ENCODE measurements at places on chromosomes 3 and 15. TPM values are rescaled to one million over a fixed set of nuclear protein-coding genes. Genes with fewer than 3 reads are reported as not detected.

DNA sequence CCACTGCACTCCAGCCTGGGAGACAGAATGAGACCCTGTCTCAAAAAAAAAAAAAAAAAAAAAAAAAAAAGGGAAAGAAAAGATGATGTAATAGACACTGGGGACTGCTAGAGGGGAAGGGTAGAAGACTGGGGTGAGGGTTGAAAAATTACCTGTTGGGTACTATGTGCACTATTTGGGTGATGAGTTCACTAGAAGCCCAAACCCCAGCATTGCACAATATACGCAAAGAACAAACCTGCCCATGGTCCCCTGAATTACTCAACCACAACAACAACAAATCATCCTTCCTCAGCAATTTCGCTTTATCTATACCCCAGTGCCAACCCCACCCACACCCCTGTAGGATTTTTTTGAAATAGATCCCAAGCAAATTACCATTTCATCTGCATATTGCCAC, 13.5 kb downstream of the NIPA1 start:
- no peak for DNase-seq

GRCh38 chr3:185279587-185280138, 25.8 kb upstream of the EHHADH start:
- DNase-seq, result no peak

Gene AMIGO3
- total RNA-seq, result not detected

- DNase-seq, result no peak
Observed at GRCh38 chr3:185176750-185177359, 24.0 kb upstream of the C3orf70 start.

Gene NEK10
- 1.5 TPM for total RNA-seq

GRCh38 chr15:101172501-101173071, 79.3 kb downstream of the CHSY1 start:
- DNase-seq, result peak; percentile 64

Gene CISH
- total RNA-seq, result 12.5 TPM

Gene GOLGA8R
- 3.4 TPM for total RNA-seq

Gene SLCO3A1
- total RNA-seq, result 26.6 TPM

DNA sequence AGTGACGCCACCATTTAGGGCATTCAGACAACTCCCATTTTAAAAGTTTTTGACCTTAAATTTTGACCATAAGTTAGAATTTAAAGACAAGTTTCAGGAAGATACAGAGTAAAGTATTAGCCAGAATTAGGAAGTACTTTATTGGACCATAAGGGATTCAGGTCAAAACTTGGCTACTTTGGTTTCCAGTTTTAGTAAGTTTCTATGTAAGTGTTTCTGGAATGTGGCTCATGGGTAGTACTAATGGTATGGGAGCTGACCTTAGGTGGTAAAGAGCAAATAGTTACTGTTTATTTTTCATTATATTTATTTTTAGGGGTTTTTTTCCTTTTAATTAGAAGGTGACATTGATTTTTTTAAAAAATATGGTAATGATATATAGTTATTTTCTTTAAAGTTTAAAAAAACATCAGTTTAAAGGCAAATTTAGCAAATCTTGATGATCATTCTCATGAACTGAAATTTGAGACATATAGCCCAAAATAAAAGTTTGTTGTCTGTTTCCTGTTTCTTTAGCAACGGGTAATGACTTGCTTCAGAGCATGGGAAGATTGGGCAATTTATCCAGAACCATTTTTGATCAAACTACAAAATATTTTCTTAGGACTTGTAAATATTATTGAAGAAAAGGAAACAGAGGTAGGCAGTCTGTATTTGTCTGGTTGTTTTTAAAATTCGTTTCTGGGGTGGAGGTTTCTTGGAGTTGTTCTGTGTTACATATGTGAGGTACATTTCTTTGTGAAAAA, 34.3 kb downstream of the U2SURP start:
- no peak for DNase-seq

All from posterior vena cava (tissue), 2 donors.